Stromal cell of bone marrow (primary cell): ENCODE measurements at places on chromosomes 12 and 14.

DNA sequence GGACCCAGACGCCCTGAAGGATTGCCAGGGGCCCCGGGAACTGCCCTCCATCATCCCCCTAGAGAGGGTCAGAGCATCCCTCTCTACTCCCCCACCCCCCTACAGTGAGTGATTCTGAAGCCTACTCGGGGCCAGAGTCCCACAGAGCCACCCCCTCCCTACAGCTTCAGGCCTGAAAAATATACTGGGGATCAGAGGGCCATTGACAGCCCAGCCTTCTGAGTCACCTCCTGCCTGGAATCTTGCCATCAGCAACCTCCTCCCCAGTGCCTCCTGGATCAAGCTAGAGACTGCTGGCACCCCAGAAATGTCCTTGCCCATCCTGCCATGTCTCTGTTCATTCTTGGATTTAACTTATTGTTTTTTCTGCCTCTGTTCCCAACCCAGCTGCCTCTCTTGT, 21.7 kb upstream of the MIA2 start:
- DNase-seq, result no peak

- no peak for DNase-seq
These were observed 1.4 kb downstream of the PSMB5 start for GRCh38 chr14:23033251-23033727.

DNA sequence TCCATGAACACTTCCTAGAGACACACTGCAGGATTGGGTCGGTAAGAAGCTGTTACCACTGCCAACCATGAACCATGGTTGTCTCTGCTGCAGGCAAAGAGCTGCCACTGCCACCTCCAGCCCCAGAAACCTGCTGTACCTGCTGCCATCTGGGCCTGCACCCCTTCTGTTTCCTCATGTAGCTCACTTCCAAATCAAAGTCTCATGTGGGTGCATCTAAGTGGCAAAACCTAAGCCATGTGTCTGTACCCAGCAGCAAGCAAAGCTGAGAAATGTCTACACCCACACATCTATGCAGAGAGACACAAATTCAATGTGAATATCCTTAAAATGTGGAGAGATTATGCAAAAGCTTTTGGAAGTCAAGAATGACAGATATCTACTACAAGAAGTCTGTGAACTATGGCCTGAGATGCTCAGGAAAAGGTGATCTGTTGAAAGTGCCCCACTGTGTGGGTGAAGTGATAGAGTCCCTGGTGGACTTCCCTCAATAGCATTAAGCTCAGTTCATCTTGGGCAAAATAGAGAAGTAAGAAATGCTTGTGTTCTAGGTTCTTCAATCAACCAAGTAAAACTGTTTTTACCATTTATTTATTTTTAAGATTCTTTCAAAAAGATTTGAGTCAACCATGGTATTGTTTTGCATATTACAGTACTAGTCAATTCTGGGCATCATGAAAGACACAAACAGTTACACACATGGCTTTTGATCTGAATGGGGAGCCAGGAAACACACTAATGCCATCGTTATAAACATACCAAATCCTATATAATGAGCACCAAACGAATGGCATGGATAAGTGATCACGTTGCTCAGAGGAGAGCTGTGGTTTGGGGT, 64.4 kb downstream of the FOS start:
- no peak for DNase-seq

DNA sequence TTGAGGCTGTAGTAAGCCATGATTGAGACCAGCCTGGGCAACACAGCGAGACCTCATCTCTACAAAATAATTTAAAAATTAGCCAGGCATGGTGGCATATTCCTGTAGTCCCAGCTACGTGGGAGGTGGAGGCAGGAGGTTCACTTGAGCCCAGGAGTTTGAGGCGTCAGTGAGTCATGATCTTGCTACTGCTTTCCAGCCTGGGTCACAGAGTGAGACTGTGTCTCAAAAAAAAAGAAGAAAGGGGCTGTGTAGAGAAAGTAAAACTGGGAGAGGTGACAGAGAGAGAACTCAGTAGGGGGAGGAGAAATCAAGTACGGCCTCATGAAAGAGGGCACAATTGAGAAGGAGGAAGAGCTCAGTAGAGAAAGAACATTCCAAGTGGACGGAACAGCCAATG, 12.4 kb downstream of the TECPR2 start:
- DNase-seq, result no peak

DNA sequence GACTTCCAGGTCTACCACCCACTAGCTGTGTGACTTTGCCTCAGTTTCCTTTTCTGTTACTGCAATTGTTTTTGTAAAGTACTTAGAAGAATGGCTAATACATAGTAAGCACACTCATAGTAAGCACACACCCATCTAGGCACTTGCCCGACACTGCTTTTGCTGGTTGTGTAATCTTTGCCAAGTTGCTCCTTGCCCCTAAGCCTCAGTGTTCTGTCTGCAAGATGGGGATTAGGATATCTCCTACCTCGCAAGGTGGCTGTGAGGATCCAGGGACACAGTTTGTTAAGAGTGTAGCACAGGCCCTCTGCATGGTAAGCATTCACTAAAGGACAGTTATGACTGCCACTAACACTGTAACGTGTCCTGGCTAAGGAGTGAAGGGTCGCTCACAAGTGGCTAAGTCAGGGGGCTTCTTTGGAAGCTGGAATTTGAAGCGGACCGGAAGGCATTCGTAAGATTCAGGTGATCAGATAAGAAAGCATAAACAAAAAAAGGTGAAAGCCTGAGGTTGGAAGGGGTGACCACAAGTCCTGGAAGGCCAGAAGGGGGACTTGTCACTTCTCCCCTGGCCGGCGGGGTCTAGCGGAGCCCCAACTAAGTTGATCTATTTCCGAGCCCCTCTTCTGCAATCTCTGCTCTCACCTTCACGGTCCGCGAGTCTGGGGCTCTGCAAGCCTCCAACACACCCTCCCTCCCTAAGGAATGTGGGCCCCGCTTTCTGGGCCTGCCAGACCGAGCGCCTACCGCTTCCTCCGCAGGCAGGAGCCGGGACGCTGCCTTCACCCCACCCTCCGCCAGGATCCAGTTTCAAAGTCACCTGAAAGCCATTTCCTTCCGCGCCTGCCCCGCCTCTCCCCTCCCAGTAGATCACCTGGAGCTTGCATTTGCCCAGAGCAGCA, 1.5 kb upstream of the PLEKHG3 start:
- DNase-seq, result no peak

DNA sequence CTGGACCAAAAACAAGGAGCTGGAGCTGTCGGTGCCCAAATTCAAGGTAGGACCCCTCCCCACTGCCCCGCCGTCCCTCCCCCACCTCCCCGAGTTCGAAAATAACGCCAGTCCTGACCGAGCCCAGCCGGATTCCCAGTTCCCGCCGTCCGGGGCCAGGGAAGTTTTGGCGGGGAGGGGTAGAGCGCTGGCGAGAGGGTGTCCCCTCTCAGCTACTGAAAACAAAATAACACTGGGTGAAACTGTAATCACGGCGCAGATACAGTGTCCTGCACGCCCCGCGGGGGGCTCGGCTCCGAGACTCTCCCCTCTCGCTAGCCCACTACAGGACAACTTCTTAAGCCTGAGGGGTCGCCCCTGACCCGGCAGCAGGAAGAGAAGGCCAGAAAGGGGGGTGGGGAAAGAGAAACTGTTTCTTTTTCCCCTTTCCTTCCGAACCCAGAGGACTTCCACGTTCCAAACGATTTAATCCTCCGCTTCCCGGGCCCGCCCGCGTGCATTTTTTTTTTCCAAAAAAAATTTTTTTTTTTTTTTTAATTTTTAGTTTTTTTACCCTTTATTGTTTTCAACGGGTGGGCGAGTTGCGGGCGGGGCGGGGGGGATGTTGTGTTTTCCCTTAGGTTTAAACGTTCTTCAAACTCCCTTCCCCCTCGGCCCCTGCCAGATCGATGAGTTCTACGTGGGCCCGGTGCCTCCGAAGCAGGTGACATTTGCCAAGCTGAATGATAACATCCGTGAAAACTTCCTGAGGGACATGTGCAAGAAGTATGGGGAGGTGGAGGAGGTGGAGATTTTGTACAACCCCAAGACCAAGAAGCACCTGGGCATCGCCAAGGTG, 1.6 kb downstream of the SETD1B start:
- DNase-seq, result no peak

DNA sequence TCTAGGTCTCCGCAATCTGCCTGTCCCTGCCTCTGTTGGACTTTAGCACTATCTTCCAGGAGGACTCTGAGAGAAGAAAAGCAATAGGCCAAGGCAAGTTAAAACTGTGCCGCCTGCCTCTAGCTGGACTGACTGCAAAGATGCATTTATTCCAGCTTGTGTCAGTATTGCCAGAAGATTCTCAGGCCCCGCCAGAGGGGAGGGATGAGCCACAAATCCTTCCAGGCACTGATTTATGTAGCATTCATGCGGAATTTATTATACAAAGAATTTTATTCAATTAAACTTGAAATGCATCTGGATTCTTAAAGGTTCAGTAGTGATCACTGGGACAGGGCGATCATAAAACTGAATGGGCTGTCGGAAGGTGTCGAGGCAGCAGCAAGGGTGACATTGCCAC, 19.8 kb downstream of the MMAB start:
- DNase-seq, result no peak

DNA sequence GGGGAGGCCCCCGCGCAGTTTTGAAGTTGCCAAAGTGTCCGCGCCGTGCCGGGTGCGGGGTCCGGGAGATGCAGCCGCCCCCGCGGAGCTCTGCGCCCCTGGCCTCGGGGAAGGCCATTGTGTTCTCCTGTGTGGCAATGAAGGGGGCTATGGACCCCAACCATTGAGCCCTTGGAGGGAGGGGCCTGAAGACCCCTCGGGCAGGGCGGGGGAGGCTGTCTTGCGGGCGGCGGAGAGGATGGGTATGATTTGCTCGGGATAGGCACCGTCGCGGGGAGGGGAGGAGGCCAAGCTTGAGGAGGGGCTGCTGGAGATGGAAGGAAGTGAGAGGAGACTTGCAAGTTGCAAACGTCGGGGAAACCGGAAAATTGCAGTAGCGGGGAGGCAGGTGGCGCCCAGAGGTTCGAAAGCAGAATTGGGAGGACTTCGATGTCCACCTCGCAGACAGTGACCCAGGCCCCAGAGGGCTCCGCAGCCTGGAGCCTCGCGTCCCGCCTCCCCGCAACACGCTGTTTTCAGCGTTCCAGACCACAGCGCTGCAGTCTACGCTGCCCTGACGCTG, 25.4 kb downstream of the BCL11B start:
- no peak for DNase-seq

DNA sequence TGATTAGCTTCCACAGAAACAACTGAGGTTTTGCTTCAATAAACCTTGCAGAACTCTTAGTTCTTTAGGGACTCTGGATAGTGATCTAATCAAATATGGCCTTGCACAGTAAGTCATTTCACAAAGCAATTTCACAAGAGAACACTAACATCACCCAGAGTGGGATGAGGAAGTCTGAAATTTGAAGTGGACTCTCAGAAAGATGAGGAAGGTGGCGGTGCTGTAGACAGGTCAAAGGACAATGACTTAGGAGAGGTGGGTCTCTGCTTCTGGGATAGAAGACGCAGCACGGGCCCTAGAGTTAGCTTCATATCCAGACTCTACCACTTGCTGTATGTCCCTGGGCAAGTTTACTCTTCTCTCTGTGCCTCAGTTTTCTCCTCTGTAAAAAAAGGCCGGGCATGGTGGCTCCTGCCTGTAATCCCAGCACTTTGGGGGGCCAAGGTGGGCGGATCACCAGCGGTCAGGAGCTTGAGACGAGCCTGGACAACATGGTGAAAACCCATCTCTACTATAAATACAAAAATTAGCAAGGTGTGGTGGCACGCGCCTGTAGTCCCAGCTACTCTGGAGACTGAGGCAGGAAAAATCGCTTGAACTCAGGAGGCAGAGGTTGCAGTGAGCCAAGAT, 18.9 kb downstream of the FOS start:
- DNase-seq, result no peak

GRCh38 chr12:55829967-55830600, 697 bp upstream of the DNAJC14 start:
- DNase-seq, result no peak

DNA sequence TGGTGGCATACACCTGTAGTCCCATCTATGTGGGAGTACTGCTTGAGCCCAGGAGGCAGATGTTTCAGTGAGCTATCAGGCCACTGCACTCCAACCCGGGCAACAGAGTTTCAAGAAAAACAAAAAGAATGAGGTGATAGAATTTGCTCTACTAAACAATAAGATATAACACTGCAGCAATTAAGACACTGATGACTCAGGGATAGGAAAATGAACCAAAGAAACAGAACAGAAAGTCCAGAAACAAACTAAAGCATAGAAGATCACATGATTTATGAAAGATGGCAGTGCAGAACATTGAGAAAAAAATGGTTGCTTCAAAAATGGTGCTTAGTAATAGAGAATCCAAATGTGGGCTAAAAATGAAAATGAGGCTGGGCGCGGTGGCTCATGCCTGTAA, 65.2 kb upstream of the AP4S1 start:
- DNase-seq, result no peak

- peak; percentile 90 for DNase-seq
These were observed 435.8 kb downstream of the NRXN3 start for GRCh38 chr14:78605897-78606500.

DNA sequence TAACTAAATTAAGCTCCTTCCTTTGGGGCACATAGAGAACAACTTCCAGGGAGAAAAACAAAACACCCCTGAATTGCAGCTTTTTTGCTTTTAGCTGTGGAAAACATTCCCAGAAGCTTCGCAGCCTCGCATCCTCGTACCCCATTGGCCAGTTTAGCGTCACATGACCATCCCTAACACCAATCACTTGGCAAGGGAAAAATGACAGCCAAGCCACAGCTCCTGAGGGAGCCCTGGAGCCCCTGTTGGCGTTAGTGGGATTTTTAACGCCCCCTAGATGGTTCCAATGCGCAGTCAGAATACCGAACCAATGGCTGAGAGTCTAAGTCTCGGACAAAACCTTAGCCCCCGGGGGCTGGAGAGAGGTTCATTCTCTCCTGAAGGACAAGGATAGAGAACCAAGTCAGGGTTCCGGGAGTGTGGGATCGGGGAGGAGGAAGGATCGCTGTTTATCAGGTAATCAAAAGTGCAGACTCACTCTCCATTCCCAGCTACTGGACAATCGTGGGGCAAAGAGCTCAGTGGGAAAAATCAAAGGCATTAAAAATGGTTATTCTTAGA, 135.6 kb upstream of the HIF1A start:
- no peak for DNase-seq

DNA sequence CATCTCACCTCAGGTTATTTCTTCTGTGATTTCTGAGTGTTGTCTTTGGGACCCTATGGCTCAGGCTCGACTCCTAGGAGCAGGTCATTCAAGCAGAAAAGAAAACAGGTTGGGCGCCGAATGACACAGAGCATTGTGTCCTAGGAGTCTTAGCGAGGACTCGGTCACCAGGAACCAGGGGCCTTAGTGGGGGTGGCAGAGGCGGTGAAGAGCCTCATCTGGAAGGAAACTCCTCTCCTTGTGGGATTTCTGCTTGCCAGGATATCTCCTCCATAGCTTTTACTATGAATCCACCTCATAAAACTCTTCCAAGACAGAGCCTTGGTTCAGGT, 630 bp downstream of the PLEKHH1 start:
- DNase-seq, result no peak

- DNase-seq, result peak; percentile 72
These were observed 104.3 kb upstream of the MAX start for GRCh38 chr14:65206448-65207096.

DNA sequence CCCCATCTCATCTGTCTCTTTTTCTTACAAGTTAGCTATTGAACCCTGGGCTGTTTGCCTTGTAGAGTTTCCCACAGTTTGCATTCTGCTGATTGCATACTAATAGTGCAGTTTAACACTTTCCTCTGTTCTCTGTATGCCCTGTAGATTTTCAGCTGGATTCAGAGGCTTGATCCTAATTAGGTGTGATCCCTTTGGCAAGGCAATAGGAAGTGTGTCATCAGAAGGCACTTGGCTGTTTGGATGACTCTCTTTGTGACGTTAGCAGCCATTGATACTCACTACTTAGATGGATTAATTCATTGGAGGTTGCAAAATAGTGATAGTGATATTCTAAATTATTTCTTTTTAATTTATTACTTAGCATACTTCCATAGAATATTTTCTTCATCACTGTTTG, 33.6 kb downstream of the FUT8 start:
- peak; percentile 13 for DNase-seq

GRCh38 chr12:30908722-30909348, 17.7 kb upstream of the TSPAN11 start:
- DNase-seq, result peak; percentile 95
